ENCODE measurements at places on chromosomes 13 and 19. TPM values are rescaled to one million over a fixed set of nuclear protein-coding genes. Genes with fewer than 3 reads are reported as not detected.

DNA sequence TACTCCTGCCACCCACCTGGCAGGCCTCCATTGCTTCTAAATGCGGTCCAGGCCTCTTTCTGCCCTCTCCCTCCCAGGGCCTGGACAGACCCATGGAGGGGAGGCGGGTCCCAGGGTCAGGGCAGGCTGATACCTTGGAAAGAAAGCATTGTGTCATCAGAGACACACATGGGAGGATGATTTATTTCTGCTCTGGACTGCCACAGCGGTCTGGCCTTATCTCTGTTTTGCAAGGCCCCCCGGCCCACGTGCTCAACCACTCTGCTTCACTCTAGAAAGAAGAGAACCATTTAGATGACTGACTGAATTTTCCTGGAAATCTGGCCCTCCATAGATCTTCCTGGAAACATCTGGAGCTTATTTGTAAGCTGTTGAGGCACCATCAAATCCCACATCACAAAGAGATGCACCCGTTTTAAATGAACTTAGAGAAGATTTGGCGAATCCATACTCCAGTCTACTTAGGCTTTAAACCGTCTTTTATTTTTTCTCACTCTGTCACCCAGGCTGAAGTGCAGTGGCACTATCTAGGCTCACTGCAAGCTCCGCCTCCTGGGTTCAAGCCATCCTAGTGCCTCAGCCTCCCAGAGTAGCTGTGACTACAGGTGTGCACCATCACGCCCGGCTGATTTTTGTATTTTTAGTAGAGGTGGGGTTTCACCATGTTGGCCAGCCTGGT is 48.3 kb upstream of the URI1 start:
- H3K4me1 ChIP-seq = no peaks in the 10 kb centered on the region
- no peak overlapping the region for H3K27ac ChIP-seq
- no peak for DNase-seq
- peaks cover 5% of the 10 kb centered on the region for H3K27me3 ChIP-seq

GRCh38 chr13:94858856-94859255 is 146.5 kb upstream of the SOX21 start:
- H3K27ac ChIP-seq = no peak overlapping the region
- no peaks in the 10 kb centered on the region for H3K36me3 ChIP-seq
- no peak for DNase-seq
- H3K27me3 ChIP-seq = peaks cover 12% of the 10 kb centered on the region
- H3K4me3 ChIP-seq = no peak overlapping the region

DNA sequence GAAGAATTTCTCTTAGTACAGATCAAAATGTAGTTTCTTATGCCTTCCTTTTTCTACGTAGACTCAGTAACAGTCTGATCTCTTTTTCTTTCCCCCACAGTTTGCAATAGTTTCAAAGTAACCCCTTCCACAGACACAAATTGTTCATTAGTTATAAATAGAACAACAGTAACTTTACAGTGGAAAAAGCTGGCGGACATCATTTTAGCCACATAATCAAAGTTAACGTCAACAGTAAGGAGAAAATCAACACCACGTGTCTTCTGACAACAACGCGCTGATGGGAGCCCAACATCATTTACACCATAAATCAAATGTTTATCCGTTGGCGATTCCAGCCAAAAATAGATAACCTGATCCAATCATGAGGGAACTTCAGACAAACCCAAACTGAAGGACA is 76.8 kb downstream of the ANKRD10 start:
- no peaks in the 10 kb centered on the region for H3K36me3 ChIP-seq
- peaks cover 2% of the 10 kb centered on the region for H3K4me1 ChIP-seq
- H3K4me3 ChIP-seq = no peak overlapping the region
- H3K27ac ChIP-seq = no peak overlapping the region

DNA sequence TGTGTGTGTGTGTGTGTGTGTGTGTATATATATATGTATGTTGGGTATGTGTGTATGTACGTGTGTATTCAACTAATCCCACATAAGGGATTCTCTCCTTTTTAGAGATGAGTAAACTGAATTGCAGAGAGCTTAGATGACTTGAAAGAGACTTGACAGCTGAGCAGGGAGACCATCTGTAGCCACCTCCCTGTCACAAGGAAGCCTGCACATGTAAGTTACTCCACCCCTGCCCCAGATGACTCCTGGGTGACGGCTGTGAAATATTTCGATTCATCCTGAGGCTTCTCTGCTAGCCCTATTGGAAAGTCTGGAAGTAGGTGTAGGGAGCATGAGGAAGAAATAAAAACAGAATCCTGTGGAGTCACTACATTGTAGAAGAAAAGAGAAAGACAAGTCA is 480.4 kb downstream of the FOXO1 start:
- peaks cover 1% of the 10 kb centered on the region for H3K27me3 ChIP-seq
- peaks cover 4% of the 10 kb centered on the region for H3K36me3 ChIP-seq
- no peak for DNase-seq
- H3K27ac ChIP-seq = peak overlapping the region; percentile 98

ATCAY gene
- not detected for total RNA-seq

CYP2A6 gene
- not detected for total RNA-seq

DNA sequence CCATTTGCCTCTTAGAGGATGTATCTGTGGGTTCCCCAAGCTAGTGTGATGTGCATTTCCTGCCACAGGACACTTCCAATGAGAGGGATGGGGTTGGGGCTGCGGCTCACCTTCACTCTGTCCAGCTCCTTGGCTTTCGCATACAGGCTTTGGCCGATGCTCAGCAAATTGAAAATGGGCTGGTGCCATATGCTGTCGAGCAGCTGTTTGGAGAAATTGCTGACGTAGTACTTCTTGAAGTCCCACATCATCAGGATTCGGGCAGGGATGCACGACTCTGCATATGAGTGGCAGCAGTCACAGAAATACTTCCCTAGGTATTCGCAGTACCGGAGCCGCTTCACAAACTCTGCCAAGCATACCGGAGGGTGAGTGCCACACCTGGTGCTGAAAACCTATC is 37.0 kb downstream of the RUBCNL start:
- peaks cover 7% of the 10 kb centered on the region for H3K27me3 ChIP-seq
- H3K36me3 ChIP-seq = no peaks in the 10 kb centered on the region
- H3K4me3 ChIP-seq = no peak overlapping the region
- no peak for DNase-seq

ZNF681 gene
- total RNA-seq = 10.8 TPM

- H3K27ac ChIP-seq = no peak overlapping the region
- DNase-seq = no peak
- peaks cover 19% of the 10 kb centered on the region for H3K27me3 ChIP-seq
- H3K4me1 ChIP-seq = no peaks in the 10 kb centered on the region
- no peaks in the 10 kb centered on the region for H3K36me3 ChIP-seq
Observed at GRCh38 chr13:97660594-97661260, 226.8 kb downstream of the RAP2A start.
